T-helper 17 cell (primary cell): ENCODE measurements at places on chromosomes 4 and X. TPM values are rescaled to one million over a fixed set of nuclear protein-coding genes. Genes with fewer than 3 reads are reported as not detected.

GRCh38 chrX:49725401-49725800 lies 29.6 kb upstream of the PAGE1 start:
- DNase-seq = no peak

GRCh38 chr4:59650861-59651260 lies 1549.3 kb upstream of the ADGRL3 start:
- DNase-seq = no peak

GRCh38 chr4:921830-922331 lies 10.2 kb downstream of the GAK start:
- no peak for DNase-seq

DNA sequence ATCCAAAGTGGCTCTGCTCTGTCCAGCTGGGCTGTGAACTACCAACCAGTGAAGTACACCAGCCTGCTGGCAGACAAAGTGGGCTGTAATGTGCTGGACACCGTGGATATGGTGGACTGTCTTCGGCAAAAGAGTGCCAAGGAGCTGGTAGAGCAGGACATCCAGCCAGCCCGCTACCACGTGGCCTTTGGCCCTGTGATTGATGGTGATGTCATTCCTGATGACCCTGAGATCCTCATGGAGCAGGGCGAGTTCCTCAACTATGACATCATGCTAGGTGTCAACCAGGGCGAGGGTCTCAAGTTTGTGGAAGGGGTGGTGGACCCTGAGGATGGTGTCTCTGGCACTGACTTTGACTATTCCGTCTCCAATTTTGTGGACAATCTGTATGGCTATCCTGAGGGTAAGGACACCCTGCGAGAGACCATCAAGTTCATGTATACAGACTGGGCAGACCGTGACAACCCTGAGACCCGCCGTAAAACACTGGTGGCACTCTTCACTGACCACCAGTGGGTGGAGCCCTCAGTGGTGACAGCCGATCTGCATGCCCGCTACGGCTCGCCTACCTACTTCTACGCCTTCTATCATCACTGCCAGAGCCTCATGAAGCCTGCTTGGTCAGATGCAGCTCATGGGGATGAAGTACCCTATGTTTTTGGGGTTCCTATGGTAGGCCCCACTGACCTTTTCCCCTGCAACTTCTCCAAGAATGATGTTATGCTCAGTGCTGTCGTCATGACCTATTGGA lies 22.6 kb downstream of the NLGN3 start:
- no peak for DNase-seq

DNA sequence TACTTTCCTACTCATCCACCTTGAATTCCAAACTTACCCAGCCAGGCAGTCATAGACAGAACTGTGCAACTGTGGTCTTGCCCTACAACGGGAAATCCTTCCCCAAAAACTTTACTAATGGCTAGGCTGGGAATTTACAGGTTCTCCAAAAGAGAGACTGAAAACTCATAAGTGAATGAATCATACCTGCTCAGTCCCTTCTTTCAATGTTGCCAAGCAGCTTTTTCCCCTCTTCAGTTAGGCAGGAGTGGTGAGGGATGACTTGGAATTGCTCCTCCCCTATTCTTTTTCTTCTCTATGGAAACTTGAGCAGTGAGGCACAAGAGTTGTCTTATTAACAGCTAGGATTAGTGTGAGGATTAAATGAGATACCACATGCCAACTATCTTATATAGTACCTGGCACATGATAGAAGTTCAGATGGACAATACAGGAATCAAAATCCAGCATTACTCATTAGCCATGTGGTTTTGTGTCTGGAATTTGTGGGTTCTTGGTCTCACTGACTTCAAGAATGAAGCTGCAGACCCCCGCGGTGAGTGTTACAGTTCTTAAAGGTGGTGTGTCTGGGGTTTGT lies 105.9 kb downstream of the TEX13A start:
- no peak for DNase-seq

- DNase-seq = no peak
Measured at GRCh38 chrX:11756354-11757318, 1.4 kb upstream of the MSL3 start.

DNA sequence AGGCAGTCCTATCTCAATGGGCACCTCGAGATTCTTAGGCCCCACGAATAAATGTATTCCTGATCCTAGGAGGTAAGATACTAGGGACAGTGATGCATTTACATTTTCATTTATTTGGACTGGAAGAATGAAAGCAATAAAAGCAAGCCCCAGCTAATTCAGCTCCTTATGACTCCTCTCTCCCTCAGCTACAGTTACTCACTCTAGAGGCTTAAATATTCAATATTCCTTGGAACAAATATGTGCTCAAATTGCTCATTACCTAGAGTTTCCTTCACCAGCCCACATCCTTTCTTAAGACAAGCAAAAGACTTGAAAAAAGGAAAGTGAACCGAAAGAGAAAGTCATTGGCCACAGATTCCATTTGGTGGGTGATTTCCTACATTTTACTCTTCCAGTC lies 13.9 kb downstream of the PAGE2 start:
- no peak for DNase-seq

DNA sequence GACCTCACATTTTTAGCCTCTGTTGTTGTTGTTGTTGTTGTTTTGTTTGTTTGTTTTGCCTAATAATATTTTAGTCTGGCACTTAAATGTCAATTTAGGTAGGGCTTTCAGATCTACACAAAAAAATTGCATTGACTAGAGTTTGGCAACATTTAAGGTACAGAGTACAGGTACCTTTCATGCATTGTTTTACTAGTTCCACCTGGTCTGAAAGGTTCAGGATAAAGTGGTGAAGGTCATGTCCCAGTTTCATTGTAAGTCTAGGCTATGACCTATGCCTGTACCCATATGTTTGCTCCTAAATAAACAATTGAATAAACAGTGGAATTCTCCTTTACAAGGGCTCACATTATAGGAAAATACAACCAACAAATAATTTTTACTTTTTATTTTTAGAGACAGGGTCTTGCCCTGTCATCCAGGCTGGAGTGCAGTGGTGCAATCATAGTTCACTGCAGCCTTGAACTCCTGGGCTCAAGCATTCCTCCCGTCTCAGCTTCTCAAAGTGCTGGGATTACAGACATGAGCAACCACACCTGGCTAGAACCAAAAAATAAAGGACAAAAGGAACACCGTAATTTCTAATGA lies 13.8 kb downstream of the RNF128 start:
- no peak for DNase-seq

- no peak for DNase-seq
Measured at GRCh38 chr4:88792821-88793220, 95.2 kb upstream of the NAP1L5 start.

- no peak for DNase-seq
Measured at GRCh38 chr4:66556651-66557278, 886.5 kb upstream of the EPHA5 start.

DNA sequence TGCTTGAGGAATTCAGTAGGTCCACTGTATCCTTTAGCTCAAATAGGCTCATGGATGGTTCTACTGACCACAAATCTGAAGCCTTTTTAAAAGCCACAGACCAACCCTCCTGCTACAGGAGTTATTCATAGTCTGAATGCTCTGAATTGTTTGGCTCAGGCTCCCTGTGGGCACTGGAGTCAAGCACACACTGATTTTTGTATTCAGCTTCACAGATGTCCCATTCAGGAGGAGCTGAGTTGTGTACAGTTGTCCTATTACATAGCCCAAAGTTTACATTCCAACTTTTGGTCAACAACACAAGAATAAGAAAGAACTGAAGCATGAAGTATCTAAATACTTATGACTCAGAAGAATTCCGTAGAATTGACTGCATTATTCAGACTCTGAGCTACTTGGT lies 243.9 kb downstream of the UNC5C start:
- DNase-seq = no peak

DNA sequence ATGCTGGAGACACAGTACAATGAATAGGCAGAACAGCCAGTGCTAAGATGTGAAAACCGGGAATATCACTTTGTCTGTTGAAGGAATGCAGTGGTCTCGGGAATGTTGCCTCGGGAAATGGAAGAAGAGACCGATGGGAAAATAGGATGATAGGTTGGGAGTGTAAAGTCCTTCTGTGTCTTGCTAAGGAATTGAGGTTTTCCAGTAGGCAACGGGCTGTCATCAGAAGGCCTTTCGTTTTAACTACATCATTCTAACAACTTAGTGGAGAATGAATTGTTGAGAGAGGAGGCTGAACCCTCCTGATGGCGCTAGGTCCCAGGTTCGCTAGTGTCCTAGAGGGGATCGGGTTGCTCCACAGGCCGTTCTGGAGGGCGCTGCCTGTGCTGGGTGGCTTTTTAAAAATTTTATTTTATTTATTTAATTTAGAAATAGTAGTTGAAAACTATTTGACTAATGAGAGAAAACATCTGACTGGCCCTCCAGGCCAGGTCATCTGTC lies 730 bp downstream of the VBP1 start:
- no peak for DNase-seq

DNA sequence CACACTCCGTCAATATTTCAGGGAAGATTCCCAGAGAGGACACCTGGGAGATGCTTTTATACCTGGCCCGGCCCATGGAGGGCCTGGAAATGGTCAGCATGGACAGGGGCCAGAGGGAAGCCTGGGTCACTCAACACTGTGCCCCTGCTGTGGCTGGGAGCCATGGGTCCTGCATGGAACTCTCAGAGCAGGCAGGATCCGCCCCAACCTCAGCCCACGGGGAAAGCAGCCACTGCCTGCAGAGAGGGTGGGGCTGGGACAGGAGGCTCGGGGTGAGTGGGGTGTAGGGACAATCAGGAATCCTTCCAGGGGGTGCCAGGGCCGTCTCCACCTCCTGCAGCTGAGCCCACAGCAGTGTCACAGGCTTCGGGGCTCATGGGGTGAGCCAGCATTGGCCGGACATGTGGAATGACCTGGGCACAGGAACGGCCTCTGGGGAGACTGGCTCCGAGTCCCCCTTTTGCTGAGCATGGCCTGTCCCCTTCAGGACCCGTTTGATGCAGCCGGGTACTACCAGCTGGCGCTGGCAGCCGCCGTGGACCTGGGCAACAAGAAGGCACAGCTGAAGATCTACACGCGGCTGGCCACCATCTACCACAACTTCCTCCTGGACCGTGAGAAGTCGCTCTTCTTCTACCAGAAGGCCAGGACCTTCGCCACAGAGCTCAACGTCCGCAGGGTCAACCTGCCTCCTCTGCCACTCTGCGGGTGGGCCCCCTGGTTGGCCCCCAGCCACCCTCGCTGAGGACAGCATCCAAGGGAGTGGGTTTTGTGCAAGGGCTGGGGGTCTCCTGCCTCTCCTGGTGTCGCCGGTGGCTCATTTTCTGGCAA lies 29.1 kb upstream of the HTRA3 start:
- DNase-seq = no peak

GRCh38 chr4:78863254-78863869 lies 75.9 kb downstream of the PAQR3 start:
- DNase-seq = no peak

DNA sequence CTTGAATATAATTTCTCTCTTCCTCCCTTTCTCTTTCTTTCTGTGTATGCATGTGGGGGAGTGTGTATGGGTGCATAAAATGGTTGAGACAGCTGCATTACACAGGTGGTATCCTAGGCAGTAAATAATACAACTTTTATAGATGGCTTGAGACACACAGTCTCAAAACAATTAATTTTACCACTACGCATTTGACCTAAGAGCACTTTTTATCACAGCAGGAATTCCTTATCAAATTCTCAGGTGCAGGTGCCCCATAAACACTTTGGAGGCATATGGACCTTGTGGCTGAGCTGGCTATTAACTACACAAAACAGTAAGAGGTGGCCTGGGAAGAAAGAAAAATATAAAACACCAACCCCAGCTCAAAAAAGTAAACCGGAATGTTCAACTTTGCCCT lies 91.3 kb downstream of the RASGEF1B start:
- DNase-seq = no peak

The QRFPR gene
- total RNA-seq = not detected

The ARSJ gene
- total RNA-seq = 0.45 TPM

The RIBC1 gene
- total RNA-seq = 1.6 TPM

The XG gene
- total RNA-seq = 0.34 TPM

The ATP2B3 gene
- total RNA-seq = not detected

The PARM1 gene
- total RNA-seq = 0.52 TPM

The TLR2 gene
- total RNA-seq = 9.2 TPM

The ZNF732 gene
- total RNA-seq = not detected

The GLRA3 gene
- total RNA-seq = not detected

The NPY5R gene
- total RNA-seq = not detected

The XK gene
- total RNA-seq = 0.32 TPM
